NCI-H1417 treated with DMSO at 0.1 percent for 48 hours (cell line): ENCODE measurements at places on chromosomes 5 and 9.
A peak's percentile ranks its signal among the peaks of the same experiment; 100 is the strongest.

DNA sequence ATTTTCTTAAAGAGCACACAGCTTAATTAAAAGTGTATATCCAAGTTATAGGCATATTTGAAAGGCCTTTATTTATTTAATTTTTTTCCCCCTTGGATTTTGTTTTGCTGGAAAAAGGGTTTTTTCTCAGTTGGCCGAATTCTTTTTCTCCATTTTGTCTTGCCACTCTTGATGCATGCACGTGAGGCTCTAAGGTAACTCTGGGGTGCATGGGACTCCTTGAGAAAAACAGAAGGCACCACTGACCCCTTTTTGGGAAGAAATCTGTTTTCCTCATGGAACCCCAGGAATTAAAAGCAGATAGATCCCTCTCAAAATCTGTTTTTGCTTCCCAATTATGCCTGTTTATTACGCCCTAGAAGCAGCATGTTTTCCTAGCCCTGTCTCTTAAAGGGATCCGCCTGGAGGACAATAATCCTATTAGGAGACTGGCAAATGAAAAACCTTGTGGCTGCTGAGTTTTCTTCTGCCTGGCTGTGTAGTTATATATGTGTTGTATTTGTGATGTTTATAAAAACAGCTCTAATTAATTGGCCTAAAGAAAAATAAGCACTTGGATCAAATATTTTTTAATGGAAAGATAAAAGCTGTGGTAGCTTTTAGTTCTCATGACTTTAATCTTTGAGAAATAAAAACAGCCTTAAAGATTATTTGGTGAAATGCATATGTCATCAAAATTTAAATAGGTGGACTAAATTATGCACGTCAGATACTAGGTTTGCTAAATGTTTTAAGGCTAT lies 435.1 kb upstream of the CDH9 start:
- DNase-seq: no peak

DNA sequence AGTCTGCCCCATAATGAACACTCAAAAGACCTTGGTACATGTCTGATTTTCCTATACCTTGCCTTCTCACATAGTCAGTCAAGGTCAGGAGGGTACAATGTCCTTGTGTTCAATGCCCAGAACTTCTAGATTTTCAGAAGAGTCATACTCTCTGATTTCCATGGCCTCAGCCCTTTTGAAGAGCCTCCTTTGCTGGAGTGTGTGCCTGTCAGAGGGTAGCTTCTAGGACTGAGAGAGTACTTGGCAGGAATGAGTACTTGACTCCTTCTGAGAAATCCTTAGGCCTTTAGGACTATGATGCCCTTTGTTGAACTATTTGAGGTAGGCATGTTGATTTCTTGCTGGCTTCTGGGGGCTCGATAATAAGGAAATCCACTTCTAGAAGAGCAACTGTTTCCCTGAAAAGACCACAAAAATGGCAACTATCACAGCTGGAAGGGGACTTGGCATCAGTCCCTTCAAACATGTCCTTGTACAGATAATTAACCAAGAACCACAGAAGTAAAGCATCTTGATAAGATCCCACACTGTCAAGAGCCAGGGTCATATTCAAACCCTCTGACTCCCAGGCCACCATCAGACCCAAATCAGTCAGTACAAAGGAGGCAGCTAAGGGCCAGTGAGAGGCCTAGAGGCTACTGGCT lies 10.6 kb upstream of the MEGF9 start:
- no peak for DNase-seq

GRCh38 chr5:158770506-158770905 lies 329.2 kb downstream of the EBF1 start:
- DNase-seq: no peak

DNA sequence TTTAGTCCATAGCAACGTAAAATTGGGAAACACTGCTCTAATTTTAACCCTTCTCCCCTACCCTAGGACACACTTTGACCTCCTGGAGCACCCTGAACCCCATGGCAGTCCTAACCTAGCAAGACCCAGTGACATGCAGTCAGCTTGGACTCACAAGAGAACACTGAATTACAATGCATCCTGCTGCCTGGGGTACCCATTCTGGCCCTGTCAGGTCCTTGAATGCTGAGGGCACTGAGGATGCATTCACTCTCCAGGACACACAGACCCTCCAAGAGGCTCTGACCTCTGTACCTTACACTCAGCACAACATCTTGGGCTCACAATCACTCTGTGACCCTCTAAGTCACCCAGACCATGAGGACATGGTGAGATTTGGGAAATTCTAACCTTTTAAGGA lies 1.8 kb upstream of the PROP1 start:
- no peak for DNase-seq

DNA sequence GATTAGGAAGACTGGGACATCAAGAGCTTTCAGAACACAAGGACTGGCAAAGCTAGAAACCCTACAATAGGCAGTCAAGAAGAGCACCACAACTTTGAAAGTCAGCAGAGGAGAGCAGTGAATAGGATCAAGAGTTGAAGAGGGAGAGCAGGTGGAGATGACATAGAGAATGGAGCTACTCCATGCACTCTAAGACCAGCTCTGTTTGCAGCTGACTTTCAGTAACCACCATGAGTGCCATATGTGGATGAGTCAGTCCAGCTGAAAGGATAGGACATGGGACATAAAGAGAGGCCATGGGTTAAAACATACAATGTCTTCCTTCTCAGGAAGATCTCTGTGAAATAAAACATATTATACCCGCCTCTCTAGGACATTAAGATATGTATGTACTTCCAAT lies 289.1 kb upstream of the KLF4 start:
- DNase-seq: no peak

GRCh38 chr9:2230362-2230761 lies 215.2 kb downstream of the SMARCA2 start:
- no peak for DNase-seq

GRCh38 chr9:10876333-10876732 lies 263.5 kb upstream of the PTPRD start:
- DNase-seq: no peak

DNA sequence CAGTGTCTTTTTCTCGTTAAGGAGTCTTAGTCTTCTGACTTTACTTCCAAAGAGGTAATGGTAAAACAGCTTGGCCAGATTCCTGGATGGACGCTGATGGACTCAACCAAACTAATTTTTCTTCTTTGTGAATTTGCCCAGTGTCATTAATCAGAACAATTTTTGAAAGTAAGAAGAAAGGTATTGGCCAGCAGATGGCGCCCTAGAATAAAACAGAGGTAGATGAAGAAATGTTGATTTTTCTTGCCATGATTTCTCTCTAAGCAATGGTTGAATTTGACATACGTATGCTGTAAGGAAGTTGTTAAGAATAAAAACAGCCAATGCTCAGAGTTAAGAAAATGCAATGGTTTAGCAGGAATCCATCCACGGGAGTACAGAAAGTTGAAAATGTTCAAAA lies 500.0 kb downstream of the DIRAS2 start:
- DNase-seq: peak; percentile 48

DNA sequence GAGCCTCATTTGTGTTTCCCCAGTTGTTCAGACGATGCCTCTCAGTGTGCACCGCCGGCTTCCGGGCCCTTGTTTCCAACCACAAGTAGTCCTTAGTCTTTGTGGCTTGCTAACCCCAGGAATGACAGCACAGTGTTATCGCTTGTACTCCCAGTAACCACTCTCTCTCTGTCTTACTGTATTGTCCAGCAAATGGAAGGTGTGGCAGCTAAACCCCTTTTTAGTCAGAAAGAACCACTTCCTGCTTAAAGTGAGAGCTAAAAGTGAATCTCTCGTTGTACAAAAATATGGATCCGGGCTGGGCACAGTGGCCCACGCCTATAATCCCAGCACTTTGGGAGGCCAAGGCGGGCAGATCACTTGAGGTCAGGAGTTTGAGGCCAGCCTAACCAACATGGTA lies 61.3 kb downstream of the ENC1 start:
- no peak for DNase-seq

DNA sequence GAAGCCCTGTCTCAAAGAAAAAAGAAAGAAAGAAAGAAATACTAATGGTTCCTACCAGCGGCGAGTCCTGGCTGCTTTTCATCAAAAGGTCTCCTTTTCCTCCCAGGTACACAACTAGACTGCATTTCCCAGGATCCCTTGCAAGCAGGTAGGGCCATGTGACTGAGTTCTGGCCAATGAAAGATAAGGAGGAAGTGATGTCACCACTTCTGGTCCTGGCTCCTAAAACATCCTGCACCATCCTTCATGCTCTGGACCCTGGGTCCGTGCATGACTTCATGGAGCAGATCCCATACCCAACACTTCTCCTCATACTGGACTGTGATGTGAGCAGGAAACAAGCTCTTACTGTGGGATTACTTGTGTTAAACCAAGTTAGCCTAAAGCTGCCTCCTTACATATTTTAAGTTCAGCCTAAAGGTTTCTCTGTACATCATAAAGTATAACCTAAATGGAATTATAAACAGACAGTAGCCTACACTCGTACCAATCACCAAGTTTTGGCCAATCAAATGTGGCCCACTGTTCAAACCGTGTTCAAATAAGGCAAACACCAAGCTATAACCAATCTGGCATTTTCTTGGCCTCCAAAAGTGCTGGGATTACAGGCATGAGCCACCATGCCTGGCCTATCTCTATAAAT lies 30.2 kb upstream of the FUBP3 start:
- no peak for DNase-seq

DNA sequence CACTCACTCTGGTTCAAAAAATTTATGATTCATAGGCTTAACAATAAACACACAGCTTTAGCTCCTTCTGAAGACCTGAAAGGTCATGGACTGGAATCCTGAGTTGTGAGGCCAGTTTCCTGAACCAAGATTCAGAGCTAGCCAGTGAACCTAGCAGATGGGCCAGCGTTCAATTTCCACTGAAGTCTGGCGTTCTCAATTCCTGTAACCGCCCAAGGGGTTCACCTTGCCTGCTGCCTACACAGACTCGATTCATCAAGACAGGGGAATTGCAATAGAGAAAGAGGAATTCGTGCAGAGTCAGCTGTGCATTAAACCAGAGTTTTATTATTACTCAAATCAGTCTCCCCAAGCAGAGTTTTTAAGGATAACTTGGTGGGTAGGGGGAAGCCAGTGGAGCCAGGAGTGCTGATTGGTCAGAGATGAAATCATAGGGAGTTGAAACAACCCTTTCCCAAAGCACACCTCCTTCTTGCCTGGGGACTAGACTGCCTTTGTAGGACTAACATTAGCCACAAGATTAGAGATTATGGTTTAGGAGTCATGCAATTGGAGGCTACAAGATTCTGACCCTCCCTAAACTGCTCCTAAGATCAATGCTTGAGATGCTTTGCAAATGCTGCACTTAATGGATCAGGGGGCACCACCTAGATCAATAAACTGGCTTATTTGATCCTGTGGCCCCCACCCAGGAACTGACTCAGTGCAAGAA lies 117.5 kb upstream of the SHB start:
- no peak for DNase-seq

DNA sequence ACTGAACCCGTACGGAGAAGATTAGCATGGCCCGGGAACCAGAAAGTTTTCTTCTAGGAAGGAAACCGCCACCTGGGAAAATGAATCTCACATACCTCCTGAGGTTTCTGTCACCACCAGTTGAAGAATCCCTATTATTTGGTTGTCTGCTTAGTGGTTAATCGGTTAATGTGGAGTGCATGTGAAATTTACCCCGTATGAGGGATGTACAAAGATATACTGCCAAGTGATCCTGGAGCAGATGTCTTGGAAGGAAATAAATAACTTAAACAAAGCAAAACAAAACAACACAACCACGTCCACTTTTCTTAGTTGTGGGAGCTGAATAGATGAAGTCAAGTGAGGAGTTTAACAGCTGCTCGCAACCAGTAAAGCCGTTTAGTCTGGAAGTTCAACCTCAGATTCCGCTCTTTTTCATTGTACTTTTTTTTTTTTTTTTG lies 3.8 kb downstream of the DMRT2 start:
- DNase-seq: no peak

DNA sequence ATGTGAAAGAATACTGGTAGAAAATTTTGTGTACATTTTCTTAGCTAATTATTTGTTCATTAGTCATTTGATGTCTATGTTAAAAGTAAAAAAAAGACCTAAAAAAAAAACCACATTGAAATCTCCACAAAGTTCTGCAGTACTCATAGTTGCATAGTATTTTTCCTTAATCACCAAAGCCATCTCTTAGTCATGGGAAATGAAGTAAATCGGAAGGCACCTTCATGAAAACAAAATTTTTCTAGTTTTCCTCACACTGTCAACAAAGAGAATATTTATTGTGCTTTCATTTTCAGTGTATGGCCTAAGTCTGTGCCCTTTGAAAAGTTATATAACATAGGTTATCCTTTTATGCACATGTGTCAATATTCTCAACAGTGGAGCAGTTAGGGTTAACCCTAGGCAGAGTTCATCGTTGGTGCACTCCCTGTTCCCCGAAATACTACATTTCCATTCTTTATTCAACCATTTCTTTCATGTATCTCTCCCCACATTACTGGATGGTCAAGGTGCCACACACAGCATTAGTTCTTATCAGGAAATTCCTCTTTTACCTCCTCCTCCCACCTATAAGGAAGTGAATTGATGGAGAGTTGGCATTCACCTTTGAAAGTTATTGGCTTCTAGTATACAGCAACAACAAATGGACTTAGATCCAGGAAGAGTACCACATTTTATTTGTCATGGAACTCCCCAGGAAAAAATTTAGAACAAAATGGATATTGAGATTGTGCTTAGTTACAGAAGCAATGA lies 93.1 kb downstream of the NUDT12 start:
- DNase-seq: no peak

DNA sequence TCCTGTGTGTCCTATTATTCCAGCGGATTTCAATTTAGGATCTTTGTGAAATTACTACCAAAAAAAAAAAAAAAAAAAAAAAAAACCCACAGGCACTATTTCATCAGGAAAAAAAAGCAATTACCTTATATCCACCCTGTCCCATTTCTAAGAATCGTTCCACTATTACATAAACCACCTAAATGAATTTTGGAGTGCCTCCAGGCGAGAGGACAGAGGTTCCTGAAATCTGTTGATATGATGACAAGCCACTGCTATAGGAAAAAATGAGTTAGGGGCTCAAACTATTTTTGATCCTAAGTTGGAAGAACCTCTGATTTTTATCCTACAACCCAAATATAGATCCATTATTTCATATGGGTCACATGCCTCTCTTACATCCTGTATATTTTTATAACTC lies 177.9 kb downstream of the GNAQ start:
- no peak for DNase-seq

DNA sequence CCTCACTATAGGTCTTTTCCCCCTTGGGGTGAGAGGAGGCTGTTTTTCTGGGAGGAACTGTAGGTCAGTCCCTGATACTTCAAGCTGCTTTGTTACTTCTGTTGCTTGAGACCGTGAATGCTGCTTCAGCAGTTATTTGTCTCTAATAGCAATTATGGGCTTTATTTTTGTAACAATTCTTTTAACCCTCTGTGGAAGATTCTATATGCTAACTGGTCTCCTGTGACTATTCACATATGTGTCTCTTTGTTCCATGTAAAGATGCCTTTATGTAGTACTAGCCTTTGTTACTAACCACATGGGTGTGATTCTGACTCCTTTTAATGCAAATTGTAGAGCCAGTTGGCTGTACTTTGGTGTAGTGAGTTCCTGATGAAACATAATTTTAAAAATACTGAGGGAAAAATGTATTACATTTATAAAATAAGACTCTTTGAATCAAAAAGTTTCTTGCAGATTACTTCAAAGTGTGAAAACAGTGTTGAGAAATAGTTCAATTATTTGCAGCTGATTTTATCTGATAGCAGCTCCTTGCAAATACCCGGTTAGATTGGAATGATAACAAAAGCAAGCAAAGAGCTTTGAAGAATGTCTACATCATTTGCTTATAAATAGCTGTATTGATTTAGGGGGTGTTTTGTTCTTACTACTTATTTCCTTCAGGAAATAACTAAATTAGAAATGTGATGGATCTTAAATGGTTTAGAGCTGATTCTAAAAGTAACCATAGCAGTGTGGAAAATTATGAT lies 46.6 kb downstream of the ANGPTL2 start:
- no peak for DNase-seq
